Right lobe of liver (tissue), 6 donors: ENCODE measurements at places on chromosomes 2 and 18. TPM values are rescaled to one million over a fixed set of nuclear protein-coding genes. Genes with fewer than 3 reads are reported as not detected.

- DNase-seq, result no peak
These were observed 52.4 kb downstream of the REEP1 start for GRCh38 chr2:86284987-86285386.

- DNase-seq, result no peak
These were observed 27.8 kb upstream of the SERPINB12 start for GRCh38 chr18:63514326-63514725.

DNA sequence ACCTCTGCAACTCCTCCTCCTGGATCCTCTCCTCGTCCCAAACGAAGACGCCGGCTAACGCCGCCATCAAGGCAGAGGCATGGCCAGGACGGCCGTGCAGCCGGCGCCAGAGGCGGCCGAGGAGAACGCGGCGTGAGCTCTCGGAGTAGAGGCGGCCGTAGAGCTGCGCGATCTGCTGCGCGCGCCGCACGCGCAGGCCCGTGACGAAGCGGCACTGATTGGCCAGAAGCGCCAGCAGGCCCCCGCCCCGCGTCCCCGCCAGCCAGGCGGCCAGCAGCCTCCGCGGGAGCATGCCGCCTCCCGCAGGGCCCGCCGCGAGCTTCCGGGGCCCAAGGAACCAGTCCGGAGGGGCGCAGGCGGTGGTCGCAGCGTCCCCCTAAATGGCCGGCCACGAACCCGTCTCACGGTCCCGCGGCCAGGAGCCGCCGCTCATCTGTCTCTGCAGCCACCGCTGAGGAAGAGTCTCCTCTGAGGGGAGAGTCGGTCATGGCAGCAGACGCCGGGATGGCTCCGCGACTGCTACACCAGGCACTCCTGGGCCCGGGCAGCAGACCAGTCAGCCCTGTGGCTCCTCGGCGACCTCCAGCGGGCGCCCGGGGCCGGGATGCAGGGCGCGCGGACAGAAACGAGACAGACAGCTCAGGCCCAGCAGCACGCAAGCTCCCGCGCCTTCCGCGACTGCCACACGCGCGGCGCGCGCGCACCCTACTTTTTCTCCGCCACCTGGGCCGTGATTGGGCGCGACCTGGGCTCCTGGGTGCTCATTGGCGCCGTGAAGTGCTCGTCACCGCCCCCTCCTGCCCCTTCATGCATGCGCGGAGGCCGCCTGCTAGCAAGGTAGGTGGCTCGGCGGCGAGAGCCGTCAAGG, at the start of gene STARD7:
Gene STARD7 (minus strand): TSS at position 685 of the 868 bp plus-strand sequence. CDS start 393 bp downstream, at position 292.
- DNase-seq, result peak; percentile 99

The CD302 gene
- total RNA-seq, result 129 TPM

The TCF4 gene
- total RNA-seq, result 12.4 TPM

The DAPL1 gene
- total RNA-seq, result not detected
